ENCODE measurements at places on chromosomes 1 and 21.

- no peak for DNase-seq
These were observed 1.3 kb downstream of the KRTAP12-4 start for GRCh38 chr21:44653123-44653522.

DNA sequence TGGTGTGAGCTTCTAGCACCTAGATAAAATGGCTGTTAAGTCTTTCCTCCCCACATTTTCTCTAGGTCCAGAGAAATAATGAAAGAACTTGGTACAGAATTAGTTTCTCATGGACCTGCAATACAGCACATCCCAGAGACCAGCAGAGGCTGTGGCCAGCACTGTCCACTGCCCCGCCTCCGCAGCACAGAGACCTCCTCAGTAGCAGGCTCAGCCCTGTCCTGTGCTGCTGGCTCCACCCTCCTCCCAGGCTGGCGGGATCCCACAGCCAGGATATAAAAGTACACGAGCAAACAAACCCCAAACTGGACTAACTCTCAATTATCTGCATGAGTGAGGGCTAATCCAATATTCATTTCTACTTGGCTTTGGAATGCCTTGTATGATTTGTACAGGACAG lies 401.5 kb downstream of the RPS6KC1 start:
- DNase-seq, result no peak

- peak; percentile 46 for DNase-seq
These were observed 133.0 kb upstream of the SPAG17 start for GRCh38 chr1:118317842-118318614.

GRCh38 chr1:3876716-3877115 lies 19.4 kb downstream of the DFFB start:
- DNase-seq, result no peak

GRCh38 chr1:4585216-4585615 lies 69.2 kb upstream of the AJAP1 start:
- no peak for DNase-seq

GRCh38 chr1:178818416-178818815 lies 52.5 kb downstream of the ANGPTL1 start:
- DNase-seq, result peak; percentile 8

DNA sequence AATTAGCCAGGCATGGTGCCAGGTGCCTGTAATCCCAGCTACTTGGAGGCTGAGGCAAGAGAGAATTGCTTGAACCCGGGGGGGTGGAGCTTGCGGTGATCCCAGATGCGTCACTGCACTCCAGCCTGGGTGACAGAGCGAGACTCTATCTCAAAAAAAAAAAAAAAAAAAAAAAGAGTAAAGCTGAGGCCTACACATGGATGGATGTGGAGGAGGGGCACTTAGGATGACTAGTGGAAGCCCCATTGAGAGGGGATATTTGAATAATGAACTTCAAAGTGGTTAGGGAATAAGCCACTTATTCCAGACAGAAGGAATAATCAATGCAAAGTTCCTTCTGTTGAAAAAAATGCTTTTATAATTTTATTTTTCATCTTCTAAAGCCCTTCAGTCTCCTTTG lies 51.4 kb downstream of the PTBP2 start:
- DNase-seq, result no peak

DNA sequence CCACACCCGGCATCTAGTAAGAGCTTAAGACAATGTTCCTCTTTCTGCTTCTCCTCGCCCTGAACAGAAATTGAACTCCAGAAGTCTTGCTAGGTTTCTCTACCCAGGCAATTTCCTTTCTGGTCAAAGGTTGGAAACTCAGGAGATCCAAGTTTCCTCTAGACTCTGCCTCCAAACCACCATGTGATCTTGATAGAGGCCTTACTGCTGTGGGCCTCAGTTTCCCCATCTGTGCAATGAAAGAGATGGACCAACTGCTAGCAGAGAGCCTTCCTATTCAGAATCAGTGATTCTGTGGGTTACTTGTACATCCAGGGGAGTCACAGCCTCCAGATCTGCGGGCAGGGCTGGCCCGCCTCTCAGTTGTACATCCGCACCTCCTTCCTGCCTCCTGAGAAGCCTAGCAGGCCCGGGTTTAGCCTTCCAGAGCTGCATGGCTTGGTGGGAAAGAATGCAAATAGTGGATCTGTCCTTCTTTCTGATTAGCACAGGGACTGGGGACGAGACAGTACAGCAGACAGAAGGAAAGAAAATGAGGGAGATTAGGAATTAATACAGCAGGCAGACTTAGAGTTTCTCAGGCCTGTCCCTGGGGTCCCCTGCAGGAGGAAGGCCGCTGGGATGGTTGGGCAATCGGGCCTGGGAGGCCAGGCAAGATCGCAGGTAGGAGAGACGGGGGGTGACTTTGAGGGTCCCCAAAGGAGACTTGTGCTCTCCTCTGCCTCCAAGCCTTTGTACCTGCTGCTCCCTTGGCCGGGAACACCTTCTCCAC lies 83.9 kb downstream of the PAX7 start:
- DNase-seq, result no peak

DNA sequence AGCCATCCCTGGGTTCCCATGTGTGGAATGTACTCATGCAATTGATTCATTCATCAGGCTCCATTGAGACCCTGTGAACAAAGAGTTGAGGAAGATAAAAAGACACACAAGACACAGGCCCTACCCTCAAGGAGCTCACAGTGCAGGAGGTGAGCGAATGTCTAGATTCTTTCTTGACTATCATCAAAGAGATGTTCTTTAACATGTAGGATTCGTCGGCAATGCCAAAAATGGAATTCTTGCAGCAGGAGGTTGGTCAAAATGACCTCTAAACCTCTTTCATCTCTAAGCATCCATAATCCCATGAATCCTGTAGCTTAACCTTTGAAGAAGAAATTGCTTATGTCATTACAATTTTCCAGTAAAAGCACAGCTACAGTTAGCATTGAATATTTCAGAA lies 27.9 kb upstream of the TTF2 start:
- no peak for DNase-seq

- DNase-seq, result no peak
These were observed at the start of gene C1QTNF12 for GRCh38 chr1:1246577-1247340. C1QTNF12 (minus strand) TSS chr1:1246722; CDS start chr1:1246690, 32 bp downstream.

- DNase-seq, result no peak
These were observed 372.2 kb downstream of the MRPL39 start for GRCh38 chr21:25234857-25235801.

GRCh38 chr21:35525443-35525842 lies 476.3 kb upstream of the RUNX1 start:
- DNase-seq, result peak; percentile 73

DNA sequence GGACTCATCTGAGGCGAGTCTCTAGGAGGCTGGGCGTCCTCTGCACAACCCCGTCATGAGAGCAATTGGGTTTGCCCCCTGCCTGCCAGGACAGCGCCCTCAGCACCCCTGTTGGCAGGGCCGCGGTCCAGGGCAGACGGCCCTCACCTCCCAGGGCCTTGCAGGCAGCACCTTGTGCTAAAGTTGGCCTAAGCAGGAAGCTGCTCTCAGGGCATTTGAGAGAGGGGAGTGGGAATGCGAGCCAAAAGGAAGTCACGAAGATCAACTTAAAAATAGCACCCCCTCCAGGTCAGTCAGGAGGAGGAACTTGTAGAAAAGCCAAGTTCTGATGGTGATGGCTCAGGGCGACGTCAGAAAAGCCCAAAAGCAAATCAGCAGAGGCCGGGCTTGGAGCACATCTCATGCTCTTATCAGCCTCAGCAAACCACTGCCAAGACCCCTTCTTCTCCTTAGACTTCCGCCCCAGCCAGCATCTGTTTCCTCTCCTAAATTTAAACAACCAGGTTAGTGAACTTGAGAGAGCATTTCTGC lies 12.6 kb upstream of the ADORA3 start:
- peak; percentile 39 for DNase-seq

GRCh38 chr1:164644774-164645644 lies 86.0 kb downstream of the PBX1 start:
- DNase-seq, result no peak

- peak; percentile 73 for DNase-seq
These were observed 109.5 kb upstream of the UBE2U start for GRCh38 chr1:64093941-64094340.

- no peak for DNase-seq
These were observed 286.3 kb downstream of the MATN1 start for GRCh38 chr1:30437059-30437576.

DNA sequence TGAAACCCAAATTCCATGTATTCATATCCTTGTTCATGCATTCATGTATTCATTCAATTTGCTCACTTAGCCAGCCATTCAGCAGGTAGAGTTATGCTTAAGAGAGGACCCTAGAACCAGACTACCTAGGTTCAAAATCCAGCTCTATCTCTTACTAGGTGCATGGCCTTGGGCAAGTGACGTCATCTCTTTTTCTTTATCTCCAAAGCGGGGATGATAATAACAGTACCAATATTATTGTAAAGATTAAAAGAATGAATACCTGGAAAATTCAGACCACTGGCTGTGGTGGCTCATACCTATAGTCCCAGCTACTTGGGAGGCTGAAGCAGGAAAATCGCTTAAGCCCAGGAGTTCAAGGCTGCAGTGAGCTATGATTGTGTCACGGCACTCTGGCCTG lies 33.9 kb upstream of the CLIC4 start:
- no peak for DNase-seq

DNA sequence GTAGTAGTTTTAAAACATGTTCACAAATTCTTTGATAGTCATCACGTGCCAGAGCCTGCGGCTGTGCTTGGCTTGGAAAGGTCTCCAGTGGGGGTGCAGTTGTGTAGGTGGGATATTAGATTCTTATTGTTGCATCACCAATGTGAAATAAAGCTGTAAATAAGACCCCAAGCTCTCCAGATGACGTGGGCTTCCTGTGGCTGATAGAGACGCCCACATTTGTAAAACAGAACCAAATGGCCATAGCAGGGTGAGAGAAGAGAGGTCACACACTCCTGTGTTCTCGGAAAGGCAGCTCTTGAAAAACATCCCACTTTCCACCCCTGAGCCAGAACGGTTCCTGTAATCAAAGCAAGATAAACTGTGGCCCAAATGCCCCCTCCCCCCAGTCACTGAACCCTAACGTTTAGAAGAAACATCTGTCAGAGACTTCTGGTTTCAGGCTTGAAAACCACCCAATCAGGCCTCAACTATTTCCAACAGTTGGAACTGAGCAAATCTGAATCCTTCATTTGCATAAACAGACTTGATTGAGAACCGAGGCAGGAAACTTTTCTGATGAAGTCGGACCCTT lies 6.6 kb upstream of the NTPCR start:
- no peak for DNase-seq

DNA sequence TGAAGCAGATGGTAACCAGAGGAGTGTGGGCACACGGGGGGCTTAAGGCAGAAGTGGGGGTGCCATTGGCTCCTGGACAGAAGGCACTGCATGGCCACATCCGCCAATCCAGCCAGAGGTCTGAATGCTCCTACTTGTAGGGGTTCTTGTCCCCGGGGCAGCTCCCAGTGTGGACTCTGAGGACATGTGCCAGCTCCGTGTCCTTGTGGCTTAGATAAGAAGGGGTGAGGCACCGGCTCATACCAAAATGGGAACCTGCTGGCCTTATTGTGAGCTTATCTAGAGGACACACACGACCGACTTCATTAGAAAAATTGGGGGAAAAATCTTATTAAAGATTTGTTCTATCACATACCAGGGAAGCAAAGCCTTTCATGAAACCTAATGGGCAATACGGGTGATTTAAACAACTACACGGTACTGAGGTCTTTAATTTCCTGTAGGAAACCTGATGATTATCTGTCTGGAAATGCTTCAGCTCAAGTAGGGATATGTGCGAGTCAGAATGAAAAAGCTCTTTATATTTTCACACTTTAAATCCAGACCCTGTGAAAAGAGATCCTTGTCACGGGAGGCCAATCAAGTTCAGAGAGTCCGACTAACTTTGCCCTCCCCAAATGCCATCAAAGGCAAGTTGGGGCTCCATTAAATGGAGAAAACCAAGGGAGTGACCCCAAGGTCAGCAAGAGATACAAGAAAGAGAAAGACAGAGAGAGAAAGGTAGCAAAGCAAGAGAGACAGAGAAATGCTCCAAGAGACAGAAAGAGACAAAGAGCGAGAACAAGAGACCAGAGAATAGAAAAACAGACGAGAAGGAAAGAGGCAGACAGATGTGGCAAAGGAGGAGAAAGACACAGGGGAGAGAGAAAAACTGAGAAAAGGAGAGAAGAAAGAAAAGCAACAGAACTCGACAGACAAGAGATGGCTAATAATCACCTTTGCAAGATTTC lies 14.1 kb upstream of the KCNN3 start:
- no peak for DNase-seq

DNA sequence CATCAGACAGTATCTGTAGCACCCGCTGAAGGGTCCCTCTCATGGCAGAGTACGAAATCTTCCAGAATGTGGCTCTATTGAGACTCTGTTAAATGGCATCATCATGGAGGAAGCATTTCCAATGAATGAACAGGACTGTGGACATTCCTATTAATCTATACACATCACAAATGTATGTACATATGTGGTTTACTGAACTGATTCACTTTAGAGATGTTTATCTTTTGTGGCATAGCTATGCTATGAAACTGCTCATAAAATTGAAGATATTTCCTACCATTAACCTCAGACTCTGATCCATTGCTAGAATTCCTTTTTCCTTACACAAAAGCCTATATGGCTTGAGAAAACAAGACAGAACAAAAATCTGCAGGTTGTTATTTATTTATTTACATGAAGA lies 259.6 kb upstream of the RRP15 start:
- DNase-seq, result peak; percentile 77

GRCh38 chr1:99707535-99708142 lies 58.8 kb downstream of the FRRS1 start:
- peak; percentile 57 for DNase-seq

- DNase-seq, result peak; percentile 86
These were observed at the start of gene IQGAP3 for GRCh38 chr1:156571919-156572662. IQGAP3 (minus strand) TSS chr1:156572565; CDS start chr1:156572529, 36 bp downstream.

GRCh38 chr1:92473781-92474495 lies 12.8 kb downstream of the GFI1 start:
- DNase-seq, result no peak

All from fibroblast of skin of back (primary cell).